ENCODE measurements at places on chromosomes 2 and 18.

GRCh38 chr18:59915606-59916005 lies 15.8 kb downstream of the PMAIP1 start:
- DNase-seq, result no peak

- no peak for DNase-seq
Measured at GRCh38 chr18:38718365-38718901, 1152.8 kb upstream of the CELF4 start.

GRCh38 chr2:181140414-181140813 lies 160.0 kb downstream of the UBE2E3 start:
- DNase-seq, result no peak

DNA sequence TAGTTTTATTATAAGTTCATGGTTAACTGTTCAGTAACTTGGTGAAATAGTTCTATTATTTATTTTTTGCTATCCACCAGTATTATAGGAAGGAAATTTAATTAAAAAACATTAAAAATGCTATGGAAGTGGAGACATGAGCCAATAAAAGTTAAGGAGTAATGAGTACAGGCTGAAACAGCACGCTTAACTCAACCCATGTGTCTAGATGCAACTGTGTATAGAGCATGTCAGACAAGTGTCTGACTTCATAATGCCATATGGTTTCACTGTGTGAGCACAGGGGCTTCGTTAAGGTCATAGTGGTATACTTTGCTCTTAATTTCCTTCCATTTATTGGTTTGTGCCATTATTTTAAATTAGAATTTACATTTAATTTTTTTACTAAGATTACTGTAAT lies 566.8 kb upstream of the NRP2 start:
- no peak for DNase-seq

- no peak for DNase-seq
Measured at GRCh38 chr18:64017870-64018269, 48.0 kb downstream of the SERPINB8 start.

GRCh38 chr2:42961385-42961811 lies 169.0 kb upstream of the HAAO start:
- no peak for DNase-seq

GRCh38 chr18:23203891-23204432 lies 68.7 kb downstream of the CABLES1 start:
- DNase-seq, result no peak

DNA sequence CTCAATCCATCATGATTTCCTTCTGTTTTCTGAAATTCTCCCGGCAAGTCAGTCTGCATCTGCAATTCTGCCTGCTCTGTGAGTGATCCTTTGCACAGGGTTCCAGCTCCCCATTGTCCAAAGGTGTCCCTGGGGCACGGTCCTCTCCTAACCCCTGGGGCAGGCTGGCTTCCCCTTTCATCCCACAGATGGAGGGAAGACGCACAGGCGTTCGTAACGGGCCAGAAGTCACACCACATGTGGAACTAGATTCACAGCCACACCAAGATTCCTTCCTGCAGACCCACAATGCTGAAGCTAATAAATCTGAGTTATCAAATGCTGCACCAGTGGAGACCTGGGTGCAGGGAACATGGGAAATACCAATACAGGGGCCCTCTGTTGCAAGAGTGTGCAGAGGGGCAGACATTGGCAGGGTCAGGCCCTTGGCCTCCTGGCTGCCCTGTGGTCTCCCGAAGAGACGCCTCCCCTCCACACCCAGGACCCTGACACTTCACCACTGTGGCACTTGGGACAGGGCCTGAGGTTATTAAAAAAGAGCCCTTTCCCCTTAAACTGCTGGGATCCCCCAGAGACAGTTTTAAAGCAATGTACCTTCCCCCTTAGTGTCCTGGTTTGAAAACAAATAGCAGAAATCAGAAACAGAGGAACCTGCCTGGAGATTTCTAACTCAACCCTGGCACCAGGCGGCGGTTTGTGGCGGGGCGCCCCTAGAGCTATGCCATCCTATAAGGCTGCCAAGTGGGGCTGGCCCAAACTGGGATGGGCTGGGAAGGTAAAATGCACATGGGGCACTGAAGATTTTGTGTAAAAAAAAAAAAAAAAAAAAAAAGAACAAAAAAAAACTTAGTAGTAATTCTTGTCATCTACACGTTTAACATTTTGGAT lies 15.4 kb downstream of the ZNF516 start:
- no peak for DNase-seq

DNA sequence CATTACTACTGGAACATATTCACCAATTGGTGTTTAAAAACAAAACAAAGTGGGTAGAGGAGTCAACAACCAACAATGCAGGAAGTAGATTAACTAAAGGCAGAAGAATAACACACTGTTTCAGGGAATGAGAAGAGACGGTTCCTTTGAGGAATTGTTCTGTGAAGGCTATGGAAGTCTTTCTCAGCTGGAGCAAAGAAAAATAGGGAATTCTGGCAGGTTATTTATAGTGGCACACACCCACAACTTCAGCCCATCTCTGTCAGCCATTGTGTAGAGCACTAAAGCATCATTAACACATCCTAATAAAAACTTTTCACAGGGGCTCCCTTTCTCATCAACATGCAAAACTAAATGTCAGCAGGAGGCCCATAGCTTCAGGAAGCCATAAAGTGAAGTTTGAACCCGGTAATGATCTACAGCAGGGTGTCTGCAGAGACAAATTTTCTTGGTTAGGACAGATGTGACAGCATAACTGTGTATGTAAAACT lies 113.6 kb downstream of the CDH2 start:
- DNase-seq, result no peak

DNA sequence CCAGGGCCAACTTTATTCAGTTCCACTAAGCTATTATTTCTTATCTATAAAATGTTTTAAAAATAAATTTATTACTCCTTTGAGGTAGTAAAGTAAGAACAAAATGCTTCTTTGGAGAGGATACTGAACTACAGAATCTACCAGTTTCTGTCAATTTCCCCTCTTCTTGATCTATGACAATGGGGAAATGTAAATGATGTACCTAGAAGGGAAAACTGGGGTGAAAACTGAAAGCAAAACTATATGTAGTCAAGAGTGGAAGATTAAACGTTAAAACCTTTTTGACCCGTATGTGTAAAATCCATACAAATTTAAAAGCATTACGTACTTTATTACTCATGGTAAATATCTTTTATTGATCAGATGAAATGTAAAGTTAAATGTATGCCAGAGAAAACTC lies 1287.8 kb upstream of the TMEFF2 start:
- DNase-seq, result no peak

GRCh38 chr2:112870841-112871835 lies 34.6 kb upstream of the IL1B start:
- DNase-seq, result no peak

DNA sequence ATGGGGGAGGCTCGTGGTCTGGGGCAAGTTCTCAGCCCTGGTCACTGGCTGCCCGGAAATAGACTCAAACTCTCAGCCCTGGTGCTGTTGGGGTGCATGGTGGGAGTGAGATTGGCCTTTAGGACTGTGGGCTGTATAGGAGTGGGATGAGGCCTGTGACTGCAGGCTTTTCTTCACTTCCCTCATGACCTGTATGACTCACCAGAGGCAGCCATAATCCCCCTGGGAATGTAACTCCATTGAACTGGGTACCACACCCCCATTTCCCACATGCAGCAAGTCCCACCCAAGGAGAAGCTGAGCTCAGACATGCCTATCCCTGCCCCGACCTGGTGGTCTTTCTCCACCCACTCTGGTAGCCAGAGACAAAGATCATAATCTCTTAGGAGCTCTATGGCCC lies 177.7 kb upstream of the OSR1 start:
- DNase-seq, result no peak

DNA sequence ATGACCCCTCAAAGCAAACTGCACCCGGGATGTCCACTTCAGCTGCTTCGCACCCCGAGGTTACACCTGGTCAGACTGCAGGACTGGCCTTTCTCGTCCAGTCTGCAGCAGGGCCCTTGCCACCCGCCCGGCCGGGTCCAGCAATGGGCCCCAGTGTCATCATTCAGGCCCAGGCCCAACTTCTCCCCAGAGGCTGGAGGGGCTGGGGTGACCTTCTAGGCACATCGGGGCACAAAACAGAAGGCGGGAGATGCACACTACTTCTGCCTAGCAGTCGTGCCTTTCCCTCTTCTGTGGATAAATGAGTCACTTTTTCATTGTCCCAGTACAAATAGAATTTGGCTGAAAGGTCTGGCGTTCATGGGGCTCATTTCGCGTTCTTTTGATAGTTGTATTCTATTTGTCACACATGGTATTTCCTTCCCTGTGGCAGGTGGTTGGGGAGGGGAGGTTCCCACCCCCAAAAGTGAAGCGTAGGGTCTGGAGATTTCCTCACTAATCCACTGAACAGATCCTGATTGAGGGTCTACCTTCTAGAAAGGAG lies 56.9 kb upstream of the ID2 start:
- DNase-seq, result no peak

GRCh38 chr2:169961911-169962310 lies 134.7 kb downstream of the UBR3 start:
- DNase-seq, result no peak

GRCh38 chr2:187906021-187906420 lies 351.8 kb upstream of the TFPI start:
- no peak for DNase-seq

- no peak for DNase-seq
Measured at GRCh38 chr2:102520009-102520408, 47.0 kb downstream of the SLC9A4 start.

DNA sequence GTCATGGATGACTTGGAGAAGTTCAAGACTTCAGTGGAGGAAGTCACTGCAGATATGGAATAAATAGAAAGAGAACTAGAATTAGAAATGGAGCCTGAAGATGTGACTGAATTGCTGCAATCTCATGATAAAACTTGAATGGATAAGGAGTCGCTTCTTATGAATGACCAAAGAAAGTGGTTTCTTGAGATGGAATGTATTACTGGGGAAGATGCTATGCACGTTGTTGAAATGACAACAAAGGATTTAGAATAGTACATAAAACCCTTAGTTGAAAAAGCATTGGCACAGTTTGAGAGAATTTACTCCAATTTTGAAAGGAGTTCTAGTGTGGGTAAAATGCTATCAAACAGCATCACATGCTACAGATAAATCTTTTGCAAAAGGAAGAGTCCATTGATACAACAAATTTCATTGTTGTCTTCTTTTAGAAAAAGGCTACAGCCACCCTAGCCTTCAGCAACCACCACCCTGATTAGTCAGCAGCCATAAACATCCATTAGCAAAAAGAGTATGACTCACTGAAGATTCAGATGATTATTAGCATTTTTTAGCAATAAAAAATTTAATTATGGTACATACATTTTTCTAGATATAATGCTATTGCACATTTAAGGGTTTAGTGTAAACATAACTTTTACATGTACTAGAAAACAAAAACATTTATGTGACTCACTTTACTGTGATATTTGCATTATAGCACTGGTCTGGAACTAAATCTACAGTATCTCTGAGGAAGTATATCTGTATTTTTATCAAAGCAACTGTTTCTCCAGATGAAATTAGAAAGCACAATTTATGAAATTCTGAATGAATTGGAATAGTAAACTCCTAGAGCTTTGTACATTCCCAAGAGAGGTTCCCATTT lies 110.5 kb upstream of the TACR1 start:
- no peak for DNase-seq

- no peak for DNase-seq
Measured at GRCh38 chr2:227280895-227281294, 44.2 kb upstream of the MFF start.

DNA sequence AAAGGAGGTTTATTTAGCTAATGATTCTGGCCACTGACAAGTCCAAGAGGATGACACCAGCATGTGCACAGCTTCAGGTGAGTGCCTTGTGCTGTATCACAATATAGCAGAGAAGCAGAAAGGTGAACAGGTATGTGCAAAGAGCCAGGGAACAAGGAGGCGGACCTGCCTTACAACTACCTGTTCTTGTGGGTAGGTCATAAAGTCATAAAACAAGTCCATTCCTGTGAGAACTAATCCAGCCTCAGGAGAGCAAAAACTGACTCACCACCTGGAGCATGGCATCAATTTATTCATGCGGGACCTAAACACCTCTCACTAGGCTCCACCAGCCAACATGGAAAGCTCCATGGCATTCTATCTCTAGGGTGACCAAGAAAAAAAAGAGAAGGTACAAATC lies 234.2 kb downstream of the ASXL3 start:
- no peak for DNase-seq

DNA sequence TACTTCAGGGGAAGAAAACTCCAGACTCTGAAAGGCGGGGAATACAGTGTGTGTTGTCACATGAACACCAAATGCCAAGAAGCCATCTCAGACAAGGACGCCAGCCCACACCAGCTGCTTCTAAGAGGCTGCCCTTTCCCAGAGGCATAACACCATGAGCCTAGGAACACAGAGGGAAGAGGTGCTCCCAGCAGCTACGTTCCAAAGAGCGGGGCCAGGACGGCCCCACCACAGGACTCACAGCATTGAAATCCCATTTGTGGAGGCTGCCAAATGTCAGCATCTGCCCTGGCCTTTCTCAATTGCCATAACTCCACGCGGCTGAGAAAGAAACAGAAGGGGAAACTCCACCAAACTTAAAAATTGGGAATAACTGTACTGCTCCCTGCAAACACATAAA lies 20.1 kb upstream of the ID2 start:
- DNase-seq, result no peak

DNA sequence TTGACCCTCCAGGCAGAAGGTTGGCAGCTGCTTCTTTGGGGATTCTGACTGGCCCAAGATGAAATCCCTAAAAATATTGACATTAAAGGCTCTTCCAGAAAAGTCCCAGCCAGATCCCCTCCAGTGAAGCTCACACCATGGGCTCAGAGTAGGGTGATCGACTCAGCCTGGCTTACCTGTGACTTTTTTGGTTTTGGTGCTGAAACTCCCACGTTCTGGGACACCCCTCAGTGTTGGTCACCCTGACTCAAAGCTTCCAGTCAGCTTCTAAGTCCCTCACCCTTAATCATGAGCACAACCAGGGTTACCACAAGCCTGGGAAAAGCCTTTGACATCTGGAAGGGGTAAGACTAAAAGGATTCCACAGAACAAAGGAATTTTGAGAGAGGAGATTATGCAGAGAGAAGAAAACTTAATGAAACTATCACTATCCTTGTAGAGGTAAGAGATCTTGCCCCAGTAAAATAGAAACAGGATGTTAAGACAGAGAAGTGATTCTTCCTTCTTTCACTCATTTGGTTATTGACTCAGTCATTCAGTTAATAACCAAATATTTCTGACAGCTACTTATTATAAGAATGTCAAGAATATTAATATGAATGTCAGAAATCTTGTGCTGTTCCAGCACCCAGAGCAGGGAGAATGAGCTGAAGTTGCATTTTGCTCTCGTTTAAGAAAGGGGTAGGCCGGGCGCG lies 66.8 kb upstream of the SEC11C start:
- no peak for DNase-seq

- DNase-seq, result no peak
Measured at GRCh38 chr2:143725400-143725799, 596.2 kb downstream of the ARHGAP15 start.

DNA sequence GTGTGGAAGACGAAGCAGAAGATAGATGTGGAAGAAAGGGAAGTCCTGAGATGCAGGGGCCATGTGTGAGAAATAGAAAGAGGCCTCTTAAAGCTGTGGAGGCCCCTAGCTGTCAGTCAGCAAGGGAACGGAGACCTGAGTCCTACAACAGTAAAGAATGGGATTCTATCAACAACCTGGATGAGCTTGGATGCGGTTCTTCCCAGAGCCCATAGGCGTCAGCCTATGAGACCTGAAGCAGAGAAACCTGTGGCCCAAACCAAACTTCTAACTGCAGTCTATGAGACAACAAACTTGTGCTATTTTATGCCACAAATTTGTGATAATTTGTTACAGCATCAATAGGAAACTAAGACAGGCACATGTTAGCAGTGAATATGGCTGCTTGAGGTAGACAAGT lies 583.7 kb downstream of the ADCYAP1 start:
- DNase-seq, result no peak

GRCh38 chr2:223970343-223971128 lies 13.3 kb downstream of the MRPL44 start:
- DNase-seq, result no peak

Data from NCI-H2107 (cell line).